ENCODE measurements at places on chromosomes 1 and 21.

DNA sequence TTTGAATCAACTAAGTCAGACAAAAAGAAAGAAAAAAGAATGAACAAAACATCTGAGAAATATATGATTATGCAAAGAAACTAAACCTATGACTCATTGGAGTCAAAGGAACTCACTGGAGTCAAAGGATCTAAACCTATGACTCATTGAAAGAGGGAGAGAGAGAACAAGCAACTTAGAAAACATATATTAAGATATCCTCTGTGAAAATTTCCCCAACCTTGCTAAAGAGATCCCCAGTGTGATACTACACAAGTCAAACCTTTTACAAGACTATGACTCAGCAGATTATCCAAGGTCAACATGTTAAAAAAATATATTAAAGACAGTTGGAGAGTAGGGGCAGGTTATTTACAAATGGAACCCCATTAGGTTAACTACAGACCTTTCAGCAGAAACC lies 1538.3 kb downstream of the NCAM2 start:
- DNase-seq = no peak

DNA sequence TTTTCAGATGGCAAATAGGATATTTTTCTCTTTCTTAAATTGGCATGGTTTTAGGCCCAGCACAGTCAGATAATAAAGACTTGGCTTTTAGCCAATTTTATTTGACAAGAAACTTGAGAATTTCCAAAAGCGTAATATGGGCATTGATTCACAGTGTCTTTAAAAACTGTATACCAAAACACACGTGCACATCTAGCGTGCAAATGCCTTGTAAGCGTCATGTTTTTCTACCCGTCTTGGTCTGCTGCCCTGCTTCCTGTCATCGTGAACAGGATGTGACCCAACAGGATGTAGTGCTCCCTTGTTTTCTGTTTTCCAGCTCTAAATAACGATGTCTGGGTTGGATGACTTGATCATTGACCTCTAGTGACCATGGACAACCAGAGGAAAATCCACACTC lies 24.7 kb upstream of the SLC44A3 start:
- DNase-seq = no peak

GRCh38 chr1:9203511-9203982 lies 31.0 kb upstream of the H6PD start:
- DNase-seq = no peak

DNA sequence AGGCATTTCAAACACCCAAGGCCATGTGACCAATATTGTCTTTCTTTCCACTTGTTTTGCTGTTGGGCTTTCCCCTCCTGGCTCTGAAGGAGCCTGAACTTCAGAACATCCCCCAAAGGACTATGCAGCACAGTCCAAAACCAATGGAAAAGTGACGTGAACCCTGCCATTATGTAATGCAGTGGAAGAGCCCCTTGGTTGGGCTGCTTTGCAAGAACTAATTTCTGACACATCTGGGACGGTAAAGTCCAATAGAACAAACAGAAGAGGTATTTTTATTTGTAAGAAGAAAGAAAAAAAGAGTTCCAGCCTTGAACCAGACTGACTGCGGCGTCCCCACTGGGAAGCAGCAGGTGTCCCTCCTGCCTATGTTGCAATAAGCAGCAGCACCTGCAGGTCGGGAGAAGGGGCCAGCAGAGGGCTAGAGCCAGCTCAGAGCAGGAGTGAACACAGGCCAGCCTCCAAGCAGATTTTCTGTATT lies 116.7 kb downstream of the CDC7 start:
- DNase-seq = no peak

DNA sequence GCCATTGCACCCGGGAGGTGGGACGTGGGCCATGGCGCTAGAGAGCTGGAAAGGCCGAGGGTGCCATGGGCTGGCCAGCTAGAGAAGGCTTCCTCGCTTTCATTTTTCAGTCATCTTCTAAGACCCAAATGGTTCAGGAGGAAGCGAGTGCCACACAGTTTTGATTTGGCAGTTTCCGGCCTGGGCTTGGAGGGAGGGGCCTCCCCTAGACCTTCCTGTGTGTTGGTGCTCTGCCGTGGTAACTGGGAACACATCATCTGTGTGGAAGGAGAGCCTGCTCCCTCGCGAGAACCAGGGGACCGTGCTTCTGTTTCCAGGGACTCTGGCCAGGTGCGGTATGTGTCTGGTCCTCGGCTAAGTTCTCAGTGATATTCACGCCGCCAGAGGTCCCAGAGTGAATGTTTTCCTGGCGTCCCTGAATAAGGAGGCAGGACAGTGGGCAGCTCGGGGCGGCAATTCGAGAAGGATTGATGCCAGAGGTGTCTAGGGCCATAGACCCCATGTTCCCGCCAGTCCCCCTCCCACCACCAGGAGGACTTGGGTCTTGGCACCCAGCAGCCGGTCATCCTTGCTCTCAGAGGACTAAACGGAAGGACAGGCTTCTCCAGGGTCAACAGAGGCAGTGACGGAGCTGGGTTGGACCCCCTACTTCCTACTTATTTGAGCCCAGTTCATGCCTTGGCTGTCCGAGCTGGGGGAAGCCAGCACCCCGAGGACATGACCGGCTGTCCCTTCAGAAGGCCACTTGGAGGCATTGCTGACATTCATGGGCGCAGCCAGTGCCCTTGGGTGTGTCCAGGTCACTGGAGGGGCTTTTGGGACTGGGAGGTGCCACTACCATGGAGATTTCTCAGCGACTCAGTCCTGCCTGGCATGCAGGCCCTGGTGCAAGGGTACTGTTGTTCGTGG lies 2.7 kb upstream of the NPHP4 start:
- no peak for DNase-seq

- no peak for DNase-seq
These were observed 361.5 kb downstream of the PTPRU start for GRCh38 chr1:29597861-29598260.

GRCh38 chr21:15669247-15669646 lies 60.5 kb upstream of the USP25 start:
- DNase-seq = no peak

DNA sequence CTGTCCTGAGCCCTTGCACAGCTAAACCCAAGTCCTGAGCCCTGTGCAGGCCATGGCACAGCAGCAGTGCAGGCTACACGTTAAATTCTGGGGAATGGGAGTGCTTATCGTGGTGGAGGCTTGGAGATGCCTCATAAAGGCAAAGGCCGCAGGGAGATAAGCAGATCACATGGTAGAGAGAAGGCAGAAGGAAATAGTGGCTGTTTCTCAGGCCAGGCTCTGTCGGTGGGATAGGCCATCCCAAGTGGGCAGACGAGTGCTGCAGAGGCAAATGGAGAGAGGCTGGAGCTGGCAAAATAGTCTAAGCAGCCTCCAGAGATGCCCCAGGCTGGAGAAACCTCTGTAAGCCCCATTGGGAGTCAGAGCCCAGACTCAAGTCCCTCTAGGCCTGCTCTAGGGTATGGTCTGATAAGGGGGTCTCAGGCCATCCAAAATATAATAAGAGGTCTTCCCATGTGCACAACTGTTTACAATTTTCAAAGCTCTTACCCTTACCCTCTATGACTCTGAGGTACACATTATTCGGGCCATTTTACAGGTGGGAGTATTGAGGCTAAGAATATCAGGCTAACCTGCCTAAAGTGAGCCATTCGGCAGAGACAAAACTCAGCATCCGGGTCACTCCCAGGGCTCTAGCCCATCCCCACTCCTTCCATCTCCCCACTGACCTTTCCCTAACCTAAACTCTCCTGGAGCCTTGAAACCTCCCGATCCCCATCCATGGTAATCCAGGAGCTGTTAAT lies 79.6 kb downstream of the NKAIN1 start:
- peak; percentile 85 for DNase-seq

- DNase-seq = no peak
These were observed 53.3 kb downstream of the NENF start for GRCh38 chr1:212485913-212486618.

DNA sequence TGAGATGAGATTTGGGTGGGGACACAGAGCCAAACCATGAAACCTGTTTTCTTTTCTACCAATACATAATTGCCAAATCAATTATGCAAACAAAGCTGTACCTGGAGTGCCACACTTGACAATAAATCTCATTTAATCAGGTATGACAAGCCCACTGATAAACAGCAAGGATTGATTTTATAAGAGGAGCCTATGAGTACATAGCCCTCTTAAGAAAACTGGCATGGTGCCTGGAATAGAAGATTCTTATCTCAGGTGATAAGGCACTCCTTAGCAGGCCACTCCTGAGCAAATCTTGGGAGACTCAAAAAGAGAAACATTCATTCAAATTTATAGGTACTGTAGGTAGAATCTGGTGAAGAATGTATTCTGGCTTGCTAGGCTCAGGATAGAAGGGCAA lies 28.6 kb upstream of the PDE4B start:
- DNase-seq = no peak

GRCh38 chr1:16717336-16718098 lies 22.8 kb upstream of the RNU1-4 start:
- no peak for DNase-seq

GRCh38 chr1:162166917-162167615 lies 97.6 kb downstream of the NOS1AP start:
- no peak for DNase-seq

DNA sequence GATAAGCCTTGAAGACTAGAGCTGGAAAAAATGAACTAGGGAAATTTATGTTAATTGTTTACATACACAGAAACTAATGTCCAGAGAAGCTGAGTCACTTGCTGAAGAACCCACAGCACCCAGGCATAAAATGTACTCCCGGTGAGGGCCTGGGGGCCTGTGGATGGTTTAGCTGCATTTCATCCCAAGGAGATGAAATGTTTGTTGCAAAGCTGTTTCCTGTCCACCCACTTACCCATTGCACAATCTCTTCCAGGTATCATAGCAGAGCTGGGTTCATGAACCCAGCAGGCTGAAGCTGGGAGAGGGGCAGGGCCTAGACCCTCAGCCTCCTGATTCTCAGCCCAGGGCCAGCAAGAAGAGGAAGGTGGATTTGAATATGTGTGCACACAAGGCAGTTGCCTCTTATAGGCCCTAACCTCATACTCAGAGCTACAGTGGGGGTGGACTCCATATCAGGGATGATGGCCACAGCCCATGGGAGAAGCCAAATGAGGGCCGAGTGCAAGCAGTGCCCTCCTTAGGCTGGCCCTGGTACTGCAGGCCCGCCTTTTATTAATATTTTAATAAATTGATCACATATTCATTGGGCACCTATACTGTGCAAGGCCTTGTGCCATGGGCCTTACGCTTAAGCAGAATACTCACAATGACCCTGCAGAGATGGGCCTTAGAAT lies 110.8 kb downstream of the LACTBL1 start:
- DNase-seq = peak; percentile 11

- no peak for DNase-seq
These were observed 14.3 kb downstream of the PROK1 start for GRCh38 chr1:110465038-110465813.

DNA sequence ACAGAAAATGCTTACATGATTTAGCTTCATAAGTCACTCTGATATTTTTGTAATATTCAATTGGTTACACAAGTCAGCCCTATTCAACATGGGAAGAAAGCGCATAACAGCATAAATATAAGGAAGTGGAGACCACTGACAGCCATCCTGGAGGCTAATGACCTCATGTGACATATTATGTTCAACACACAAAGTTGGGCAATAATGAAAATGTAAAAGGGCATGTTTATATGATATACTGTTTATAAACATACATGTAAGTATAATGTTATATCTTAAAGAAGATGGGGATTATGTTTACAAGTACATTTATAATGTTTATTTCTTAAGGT lies 30.2 kb downstream of the EVI5 start:
- no peak for DNase-seq

Data from hematopoietic multipotent progenitor cell treated with erythropoietin and hydrocortisone succinate and interleukin-3 and kit ligand, for 8 days (in vitro differentiated cells).